Stimulated activated CD4-positive, alpha-beta T cell treated with anti-CD3 and anti-CD28 coated beads, TNF-alpha, amount 100 ng/mL, for 1 hour (primary cell): ENCODE measurements at places on chromosomes 1 and 21.
A peak's percentile ranks its signal among the peaks of the same experiment; 100 is the strongest.

DNA sequence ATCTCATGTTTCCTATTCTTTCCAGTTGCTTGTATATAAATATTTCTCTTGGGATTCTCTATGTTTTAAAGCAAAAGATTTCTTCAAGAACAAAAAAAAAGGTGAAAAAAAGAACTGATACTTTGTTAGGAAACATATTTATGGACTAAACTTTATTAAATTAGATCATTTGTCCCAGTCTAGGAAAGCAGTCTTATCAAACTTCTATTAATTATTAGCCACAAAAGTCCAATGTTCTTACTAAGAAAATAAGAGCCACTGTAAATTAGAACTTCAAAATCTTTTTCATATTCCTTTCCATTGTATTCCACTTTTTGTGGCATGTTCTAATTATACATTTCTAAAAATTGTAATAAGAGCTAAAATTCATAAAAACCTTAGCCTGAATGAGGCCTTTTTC, 175.2 kb downstream of the TYW3 start:
- DNase-seq: no peak

DNA sequence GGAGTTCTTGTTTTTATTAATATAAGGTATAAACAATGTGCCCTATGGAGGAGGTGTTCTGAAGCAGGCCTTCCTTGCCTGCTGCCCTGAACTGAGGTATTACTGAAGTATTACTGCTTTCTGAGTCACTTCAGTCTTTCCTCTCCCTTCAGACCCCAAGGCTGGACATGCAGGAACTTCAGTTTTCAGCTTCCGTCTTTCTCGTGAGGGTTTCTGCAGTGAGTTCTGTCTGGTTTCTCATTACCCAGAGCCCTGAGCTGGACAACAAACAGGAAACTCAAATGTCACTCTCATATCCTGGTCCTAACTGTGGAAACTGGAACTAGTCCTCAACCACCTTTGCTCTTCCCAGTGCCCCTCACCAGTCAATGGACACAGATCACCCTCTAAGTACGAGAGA, 46.8 kb downstream of the ELAVL4 start:
- no peak for DNase-seq

DNA sequence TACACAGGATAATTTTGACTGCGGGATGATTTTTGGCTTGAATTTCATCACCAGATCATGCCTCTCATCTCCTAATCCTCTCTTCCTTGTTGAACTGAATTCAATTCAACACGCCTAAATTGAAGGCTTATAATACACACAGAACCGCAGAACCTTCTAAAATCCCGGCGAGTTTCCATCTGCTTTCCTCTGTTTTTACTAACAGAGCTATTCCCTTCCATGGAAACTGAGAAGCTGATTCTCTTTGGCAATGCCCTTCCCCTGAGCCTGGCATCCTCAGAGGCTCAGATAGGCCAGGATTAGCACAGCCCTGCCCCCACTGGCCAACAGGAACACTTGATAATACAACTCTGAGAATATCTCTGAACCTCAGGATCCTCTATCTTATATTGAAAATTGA, 130.2 kb downstream of the CAPN8 start:
- DNase-seq: no peak

DNA sequence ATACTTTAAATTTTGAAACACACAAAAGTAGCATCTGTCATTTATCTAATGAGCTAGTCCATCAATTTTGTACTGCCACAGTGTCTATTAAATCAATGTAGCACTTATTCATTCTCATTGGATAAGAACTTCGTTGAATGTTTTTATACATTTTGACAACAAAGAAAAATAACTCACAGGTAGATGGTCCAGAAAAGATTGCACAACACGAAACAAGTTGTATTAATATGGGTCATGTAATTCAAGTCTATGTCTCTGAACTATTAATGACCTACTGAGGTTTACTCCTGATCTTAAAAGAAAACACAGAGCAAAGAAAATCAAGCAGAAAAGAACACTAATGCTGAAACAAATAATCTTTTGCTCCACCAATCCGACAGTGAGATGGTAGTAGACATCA, 15.3 kb downstream of the HP1BP3 start:
- no peak for DNase-seq

DNA sequence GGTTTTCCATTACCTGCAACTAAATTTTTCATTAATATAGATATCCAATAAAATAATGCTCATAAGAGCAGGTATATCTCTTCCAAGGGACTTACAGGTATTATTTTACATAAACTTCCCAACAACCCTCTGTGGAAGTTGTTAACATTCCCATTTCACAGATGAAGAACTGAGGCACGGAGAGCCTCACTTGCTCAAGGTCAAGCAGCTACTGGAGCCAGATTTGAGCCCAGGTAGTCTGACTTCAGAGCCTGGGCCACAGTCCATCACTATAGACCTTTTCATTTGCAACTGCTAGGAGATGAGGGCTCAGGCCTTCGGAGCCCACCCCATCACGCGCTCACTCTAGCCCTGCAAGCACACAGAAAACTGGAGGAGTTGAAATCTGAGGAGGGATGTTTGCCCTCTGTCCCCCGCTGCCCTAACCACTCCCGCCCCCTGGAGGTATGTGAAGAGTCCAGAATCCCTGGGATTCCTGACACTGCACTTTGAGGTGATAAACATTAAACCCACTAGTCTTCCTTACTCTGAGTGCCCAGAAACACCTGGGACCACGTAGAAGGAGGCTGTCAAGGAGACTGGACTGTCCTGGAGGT, 11.7 kb upstream of the ALPL start:
- no peak for DNase-seq

DNA sequence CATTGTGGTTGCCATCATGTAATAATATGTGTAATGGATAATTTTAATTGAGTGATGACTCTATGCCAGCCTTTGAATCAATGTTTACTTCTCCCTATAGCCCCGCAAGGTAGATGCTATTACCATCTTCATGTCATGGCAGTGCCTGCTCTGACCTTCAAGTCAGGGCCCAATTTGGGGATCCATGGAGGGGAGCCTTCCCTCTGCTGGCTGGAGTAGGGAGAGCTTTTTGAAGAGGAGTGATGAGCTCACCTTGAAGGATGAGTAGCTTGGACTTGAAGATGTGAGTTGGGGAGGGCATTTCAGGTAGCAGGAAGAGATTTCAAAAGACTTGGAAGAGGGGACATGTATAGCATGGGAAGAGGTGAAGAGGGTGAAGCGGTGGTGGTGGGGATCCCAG, 189.2 kb downstream of the FOXD2 start:
- no peak for DNase-seq

GRCh38 chr1:153375511-153375910, at the start of gene S100A12:
Gene S100A12, minus strand, starts transcription at chr1:153375621. Its CDS starts 1,029 bp downstream, at chr1:153374592.
- no peak for DNase-seq

GRCh38 chr1:22626237-22627157, 9.9 kb upstream of the C1QA start:
- no peak for DNase-seq

- DNase-seq: peak; percentile 62
These were observed 4.7 kb upstream of the FAAP20 start for GRCh38 chr1:2199042-2199810.

GRCh38 chr1:183159960-183160359, 26.1 kb upstream of the LAMC2 start:
- no peak for DNase-seq

DNA sequence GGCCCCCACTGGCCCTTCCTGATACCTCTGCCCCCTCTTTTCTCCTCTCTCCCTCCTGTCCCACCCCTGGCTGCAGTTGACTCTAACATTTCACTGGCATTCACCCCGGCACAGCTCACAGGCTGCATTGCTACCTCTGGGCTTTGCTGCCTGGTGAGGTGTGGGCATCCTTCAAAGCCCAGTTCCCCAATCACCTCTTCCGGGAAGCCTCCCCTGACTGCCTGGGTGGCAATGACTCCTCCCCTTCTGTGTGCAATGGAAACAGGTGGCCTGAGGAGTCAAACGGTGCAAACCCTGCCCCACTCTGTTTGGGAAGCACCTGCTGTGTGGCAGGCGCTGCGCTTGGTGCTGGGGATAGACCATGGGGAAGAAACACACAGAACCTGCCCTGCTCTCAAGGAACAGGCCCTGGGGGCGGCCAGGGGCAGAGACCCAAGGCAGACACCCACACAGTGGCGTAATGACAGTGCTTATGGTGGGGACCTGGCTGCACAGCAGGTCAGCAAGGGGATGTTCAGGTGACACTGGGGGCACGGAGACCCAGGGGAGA, 39.3 kb upstream of the POFUT2 start:
- DNase-seq: no peak

DNA sequence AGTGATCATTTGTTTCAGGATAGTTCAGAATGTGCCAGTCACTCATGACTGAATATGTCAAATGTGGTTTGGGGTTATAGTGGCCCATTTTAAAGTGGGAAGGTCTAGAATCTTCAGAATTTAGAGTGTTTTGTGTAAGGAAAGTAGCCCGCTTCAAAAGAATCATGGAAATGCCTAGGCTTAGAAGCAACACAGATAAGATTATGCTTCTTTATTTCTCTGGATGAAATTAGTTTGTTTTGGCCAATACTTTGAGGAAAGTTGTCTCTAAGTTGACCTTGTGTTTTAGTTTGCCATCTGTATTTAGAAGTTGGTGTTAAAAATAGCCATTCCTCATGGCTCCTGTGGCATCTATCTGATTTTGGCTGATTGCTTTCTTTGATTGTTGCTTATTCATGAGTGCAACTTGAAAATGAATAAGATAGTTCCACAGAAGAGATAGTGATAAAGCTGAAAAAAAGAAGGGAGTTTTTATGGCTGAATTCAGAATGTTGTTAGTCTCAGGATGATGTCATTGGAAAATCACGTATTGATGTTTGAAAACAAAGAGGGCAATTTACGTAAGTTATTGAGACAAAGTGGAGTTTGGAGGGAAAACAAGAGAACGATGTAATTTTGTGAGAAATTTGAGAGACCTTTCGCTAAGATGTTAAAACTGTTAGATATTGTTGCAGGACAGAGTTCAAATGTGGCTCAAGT, 71.9 kb downstream of the PLA2G4A start:
- DNase-seq: no peak

DNA sequence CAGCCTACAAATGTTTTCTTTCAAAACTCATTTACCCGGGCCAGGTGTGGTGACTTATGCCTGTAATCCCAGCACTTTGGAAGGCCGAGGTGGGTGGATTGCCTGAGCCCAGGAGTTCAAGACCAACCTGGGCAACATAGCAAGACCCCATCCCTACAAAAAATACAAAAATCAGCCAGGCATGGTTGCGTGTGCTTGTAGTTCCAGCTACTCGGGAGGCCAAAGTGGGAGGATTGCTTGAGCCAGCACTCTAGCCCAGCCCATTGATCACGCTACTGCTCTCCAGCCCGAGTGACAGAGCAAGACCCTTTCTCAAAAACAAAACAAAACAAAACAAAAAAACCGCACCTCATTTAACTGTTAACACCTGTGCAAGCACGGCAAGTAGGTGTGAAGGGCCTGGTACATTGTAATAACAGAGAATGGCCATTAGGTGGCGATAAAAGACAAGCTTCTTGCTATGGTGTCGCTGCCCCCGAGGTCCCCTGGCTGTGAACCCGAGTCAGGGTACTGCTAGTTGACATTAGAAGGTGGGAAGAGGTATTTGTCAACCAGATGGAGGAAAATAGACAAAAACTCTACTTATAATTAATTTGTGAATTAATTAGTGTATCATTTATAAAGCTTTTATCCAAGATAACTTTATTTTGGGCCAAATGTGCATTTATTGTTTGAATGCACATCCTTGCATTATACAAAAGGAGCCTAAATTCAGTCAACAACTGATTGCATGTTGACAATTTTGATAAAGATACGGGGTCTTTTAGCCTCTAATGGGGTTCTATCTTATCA, 66.5 kb downstream of the SH3BGR start:
- DNase-seq: peak; percentile 4

- no peak for DNase-seq
These were observed 11.7 kb upstream of the TDRD10 start for GRCh38 chr1:154490317-154490716.

GRCh38 chr1:235415008-235415904, 48.0 kb downstream of the TBCE start:
- DNase-seq: peak; percentile 19

DNA sequence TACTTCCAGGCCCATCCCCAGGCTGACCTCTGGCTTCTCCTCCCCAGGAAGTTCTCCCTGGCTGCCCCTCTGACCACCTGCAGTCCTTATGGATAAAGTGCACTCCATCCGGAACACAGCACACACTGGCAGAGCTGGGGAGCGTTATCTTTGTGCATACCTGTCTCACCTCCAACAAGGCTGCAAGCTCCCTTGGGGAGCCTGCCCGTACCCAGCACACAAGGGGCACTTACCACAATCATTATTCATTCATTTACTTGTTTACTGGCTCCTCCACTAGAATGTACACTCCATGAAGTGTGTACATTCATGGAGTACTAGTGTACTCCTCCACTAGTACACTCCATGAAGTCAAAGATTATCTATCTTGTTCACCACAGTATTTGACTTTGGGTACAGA, 30.3 kb downstream of the GLIS1 start:
- no peak for DNase-seq

DNA sequence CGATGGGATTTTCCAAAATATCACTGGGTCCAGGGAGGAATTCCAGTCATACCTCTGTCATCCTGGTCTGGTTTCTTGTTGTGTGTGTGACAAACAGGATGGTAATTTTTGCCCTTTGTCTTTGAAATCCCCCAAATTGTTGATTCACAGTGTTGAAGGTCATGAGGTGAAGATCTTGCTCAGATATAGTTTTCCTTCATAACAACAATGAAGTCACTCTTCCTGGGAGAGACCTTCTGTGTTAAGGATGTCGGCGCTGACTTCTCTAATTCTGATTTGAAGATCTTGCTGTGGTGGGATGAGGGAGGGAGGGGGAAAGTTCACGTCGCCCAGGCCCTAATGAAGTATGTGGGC, 32.2 kb upstream of the MPZL1 start:
- DNase-seq: no peak
